NCI-H345 (cell line): ENCODE measurements at places on chromosomes 11 and 22.

GRCh38 chr11:19433367-19433766 lies 192.6 kb upstream of the E2F8 start:
- no peak for DNase-seq

- no peak for DNase-seq
Observed at GRCh38 chr22:31230871-31231621, 18.9 kb downstream of the LIMK2 start.

DNA sequence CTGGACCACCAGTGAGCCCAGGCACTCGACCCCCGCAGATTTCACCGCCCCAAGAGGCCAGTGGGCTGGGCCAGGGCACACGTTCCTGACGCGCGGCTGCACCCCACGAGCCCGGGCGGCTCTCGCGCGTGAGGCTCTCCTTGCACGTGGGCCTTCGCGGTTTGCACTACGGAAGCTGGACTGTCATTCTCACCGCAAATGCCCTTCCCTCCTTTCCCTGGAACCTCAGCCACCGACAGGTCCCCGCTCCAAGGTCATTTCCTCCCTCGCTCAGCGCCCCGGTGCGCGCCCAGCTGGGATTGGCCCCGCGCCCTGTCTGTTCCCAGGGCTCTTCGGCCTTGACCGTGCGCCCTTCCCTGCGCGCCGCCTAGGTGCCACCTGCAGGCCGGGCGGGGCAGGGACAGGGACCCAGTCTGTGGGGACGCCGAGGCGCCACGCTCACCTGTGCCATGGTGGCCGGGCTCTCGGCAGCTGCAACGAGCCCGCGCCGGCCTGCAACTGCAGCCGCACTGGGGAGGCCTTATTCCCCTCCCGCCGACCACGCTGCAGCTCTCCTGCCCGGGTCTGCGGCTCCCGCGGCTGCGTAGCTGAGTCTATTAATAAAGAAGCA lies 2.1 kb upstream of the CPT1A start:
- peak; percentile 83 for DNase-seq

GRCh38 chr11:132941024-132941646 lies 591.2 kb downstream of the OPCML start:
- DNase-seq = peak; percentile 39

GRCh38 chr11:133206313-133207005 lies 325.8 kb downstream of the OPCML start:
- DNase-seq = no peak

- DNase-seq = no peak
Observed at GRCh38 chr11:35116762-35117640, 22.0 kb upstream of the CD44 start.

GRCh38 chr11:126231725-126232459 lies 20.3 kb downstream of the FAM118B start:
- no peak for DNase-seq

GRCh38 chr11:65118097-65118837 lies 766 bp upstream of the ZNHIT2 start:
- DNase-seq = no peak

- no peak for DNase-seq
Observed at GRCh38 chr11:46271875-46272815, 5.3 kb upstream of the CREB3L1 start.

DNA sequence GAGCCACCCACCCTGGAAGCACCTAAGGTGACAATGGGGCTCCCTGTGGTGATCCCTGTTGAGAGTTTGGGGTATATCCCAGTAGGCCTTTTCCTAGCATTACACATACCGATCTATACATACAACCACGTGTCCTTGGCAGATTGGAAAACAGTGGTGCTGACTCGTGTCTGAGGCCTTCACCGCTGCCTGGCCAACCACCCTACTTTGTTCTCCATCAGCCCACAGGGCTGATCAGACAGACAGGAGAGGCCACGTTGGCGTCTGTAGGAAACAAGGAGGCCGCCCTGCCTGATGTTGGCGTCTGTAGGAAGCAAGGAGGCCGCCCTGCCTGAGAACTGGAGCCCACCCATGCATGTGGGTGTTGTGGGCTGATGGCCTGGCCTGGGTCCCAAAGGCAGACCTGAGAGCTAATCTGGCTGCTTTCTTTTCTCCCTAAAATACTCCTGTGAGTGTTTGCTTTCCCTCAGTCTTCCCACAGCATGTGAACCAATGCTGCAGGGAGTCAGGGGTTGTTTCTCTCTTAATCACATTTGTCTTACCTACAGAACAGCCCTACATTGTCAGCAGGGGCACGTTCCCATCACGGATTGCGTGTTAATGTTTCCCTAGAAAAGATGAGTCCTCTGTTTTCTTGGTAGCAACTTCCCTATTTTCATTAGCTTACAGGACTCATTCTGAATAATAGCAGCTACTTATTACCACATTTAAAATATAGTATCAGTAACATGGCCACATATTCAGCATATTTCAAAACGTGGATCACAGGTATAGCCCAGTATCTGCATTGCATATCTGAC lies 57.2 kb downstream of the SBF1 start:
- DNase-seq = no peak

DNA sequence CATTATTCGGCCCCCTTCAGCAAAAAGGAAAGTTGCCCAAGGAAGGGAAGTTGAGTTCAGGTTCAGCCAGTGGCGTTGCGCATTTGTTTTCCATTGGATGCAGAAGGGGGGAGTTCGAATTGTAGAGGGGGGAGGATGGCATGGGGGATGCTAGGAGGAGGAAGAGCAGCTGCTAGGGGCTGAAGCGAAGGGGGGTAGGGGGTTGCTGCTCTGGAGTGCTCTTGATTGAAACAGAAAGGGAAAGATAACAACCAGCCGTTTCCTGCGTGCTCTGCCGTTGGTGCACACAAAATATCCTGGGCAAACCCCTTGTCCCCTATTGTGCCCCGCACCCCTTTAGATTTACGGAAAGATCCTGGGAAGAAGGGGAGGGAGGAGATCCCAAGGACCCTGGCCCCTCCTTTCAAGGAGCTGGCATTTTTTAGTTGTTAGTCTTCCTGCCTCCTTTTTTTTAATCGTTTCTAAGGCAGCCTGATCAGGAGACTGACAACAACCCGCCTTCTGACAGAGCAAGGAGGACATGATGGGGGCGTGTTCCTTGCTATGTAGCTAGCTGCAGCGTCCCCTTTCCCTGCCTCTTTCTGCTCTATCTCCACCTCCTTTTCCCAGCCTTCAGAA lies 2.1 kb downstream of the KMT2A start:
- DNase-seq = peak; percentile 17

GRCh38 chr11:82546661-82547557 lies 186.8 kb downstream of the FAM181B start:
- DNase-seq = peak; percentile 48

DNA sequence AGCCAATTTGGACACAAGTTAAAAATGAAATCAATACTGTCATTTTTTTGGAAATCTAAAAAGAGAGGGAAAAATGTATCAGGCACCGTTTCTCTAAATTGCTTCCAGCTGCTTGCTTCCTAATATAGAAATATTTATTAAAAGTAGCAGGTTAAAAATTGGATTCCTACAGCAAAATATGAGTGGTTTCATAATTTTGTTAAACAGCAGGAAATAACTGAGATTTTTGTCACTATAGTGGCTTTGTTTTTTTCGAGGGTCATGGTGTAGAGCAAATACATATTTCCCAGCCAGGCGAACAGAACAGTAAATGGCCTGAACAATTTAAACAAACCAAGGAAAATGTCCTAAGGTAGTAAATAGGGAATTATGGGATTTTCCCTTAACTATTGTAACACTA lies 159.7 kb downstream of the DDX10 start:
- DNase-seq = no peak

DNA sequence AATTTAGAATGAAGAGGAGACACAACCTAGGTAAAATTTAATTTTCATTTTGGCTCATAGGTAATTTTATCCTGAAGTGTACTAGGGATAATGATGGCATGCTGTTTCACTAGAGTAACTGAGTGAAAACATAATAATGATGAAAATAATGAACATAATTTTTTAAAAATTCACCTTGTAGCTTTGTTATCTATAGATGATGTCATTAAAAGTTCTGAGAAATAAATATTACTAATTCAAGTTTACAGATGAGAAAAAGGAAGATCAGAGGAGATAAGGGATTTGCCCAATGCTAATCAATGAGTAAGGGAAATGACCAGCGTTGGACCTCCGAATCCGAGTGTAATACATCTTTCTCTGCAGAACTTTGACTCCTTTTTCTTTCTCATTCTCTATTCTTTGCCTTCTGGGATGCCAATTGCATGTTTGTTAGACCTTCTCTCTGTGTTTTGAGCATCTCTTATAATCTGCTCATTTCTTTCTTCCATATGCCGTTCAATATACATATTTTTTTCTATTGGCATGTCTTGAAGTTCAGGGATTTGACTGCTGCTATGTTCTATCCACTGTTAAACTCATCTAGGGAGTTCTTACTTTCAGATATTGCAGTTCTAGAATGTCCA lies 186.5 kb downstream of the SNX19 start:
- DNase-seq = no peak

GRCh38 chr22:30015229-30015797 lies 65.0 kb upstream of the HORMAD2 start:
- DNase-seq = no peak

GRCh38 chr11:58907780-58908179 lies 31.5 kb upstream of the GLYATL1 start:
- no peak for DNase-seq

DNA sequence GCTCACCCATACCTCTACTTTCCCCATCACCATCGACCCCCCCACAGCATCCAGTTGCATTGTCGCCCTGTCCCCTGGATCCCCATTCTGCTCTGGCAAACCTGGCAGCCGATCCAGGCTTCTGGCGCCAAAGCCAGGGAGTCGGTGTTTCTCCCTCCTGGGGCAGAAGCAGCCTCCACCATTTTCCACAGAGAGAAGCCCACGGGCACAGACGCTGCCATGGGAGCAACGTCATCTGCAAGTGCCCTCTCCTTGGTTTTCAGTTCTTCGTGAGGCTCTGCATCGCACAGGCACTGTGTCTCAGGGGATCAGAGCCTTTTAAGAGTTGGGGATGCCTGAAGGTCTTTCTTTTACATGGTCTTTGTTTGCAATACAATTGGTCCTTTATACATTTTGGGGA lies 2.3 kb downstream of the YPEL4 start:
- DNase-seq = no peak

- no peak for DNase-seq
Observed at GRCh38 chr11:118883368-118884071, at the start of gene CXCR5. CXCR5 (plus strand) TSS chr11:118883892; CDS start chr11:118883942, 50 bp downstream.

DNA sequence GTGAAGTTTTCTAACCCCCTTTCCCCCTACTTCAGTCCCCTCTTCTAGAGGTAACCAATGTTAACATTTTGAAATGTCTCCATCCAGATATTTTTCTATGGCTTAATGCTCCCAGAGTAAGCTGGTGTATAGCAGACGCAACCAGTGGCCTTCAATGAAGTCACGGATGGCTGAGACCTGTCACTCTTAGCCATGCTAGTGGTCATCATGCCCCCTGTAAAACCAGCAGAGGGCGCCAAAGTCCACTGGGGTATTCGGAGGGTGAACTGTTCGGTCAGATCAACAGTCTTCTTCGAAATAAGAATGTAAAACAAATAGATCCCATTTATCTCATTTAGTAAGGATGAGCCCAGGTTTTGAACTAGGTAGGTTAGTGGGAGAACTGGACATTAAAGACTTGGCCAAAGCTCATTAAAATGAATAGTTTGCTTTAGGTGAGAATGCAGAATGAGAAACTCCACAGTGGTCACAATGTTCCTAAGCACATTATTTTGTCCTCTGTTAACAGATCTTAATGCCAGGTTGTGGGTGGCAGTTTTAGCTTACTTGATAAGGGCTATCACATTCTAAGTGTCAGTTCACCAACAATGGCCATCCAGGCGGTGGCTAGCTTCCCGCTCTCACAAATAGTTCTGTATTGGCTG lies 8.6 kb upstream of the MMP8 start:
- peak; percentile 63 for DNase-seq
